ENCODE measurements at places on chromosomes 3 and 15.

DNA sequence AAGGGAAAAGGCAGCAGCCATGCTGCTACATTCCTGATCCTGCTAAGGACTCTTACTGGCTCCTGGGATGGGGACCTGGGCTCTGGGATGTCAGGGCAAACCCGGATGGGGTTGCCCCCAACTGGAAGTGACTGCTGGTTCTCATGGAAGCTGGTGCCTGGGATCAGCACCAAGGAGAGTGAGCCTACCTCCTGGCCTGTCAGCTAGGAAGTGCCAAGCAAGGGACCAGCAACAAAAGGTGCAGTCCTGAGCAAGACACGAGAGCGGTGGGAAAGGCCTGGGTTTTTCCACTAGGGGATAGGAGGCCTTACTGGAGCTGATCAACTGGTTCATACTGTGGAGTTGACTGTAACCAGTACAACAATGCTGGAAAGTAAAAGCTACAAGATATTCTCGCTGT, 47.9 kb upstream of the SYNM start:
- DNase-seq: no peak

GRCh38 chr3:63349583-63350573, 71.8 kb downstream of the SYNPR start:
- DNase-seq: peak; percentile 56

DNA sequence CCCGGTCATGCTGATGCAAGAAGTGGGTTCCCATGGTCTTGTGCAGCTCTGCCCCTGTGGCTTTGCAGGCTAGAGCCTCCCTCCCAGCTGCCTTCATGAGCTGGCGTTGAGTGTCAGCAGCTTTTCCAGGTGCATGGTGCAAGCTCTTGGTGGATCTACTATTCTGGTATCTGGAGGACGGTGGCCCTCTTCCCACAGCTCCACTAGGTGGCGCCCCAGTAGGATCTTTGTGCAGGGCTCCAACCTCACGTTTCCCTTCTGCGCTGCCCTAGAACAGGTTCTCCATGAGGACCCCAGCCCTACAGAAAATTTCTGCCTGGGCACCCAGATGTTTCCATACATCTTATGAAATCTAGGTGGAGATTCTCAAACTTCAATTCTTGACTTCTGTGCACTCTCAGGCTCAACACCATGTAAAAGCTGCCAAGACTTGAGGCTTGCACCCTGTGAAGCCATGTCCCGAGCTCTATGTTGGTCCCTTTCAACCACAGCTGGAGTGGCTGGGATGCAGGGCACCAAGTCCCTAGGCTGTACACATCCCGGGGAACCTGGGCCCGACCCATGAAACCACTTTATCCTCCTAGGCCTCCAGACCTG, 238.4 kb upstream of the MDFIC2 start:
- DNase-seq: peak; percentile 48

DNA sequence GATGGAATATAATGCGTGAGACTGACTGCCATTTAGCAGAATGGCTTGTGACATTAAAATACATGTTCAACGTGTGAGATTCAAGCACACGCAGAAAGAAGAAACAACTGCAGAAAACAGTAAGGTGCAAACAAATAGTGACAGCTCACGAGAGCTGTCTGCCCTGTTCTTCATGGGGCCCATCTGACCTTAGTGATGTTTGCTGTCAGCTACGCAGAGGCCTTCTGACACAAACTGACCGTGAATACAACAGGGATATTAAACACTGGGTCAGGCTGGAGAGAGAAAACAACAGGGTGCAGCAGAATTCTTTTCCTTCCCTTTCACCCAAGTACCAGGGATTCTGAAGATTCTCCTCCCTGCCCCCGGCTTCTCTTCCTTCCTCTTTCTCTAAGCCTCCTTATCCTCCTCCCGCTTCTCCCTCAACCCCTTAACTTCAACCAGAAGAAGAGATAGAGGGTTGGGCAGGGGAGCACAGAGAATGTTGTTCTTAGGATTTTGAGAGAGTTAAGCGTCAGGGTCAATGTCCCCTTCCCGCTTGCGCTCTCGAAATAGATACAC, 2.1 kb downstream of the TNFAIP8L3 start:
- DNase-seq: no peak

DNA sequence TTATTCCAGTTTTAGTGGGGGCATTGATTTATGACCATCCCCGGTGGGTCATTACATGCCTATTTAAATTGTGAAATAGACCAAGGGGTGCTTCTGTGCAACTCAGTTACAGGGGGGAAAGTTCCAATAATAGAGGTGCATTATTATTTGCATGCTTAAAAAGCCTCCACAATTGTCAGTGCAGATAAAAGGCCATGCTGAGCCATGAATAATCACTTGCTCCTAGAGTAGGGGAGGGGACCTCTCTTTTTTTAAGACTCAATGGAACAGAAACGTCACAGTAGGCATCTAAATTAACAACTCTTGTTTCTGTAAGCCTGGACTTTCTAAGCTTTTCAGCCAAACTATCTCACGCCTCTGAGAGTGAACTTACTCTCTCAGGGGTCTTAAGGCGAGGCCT, 66.5 kb upstream of the CMTM7 start:
- DNase-seq: no peak

DNA sequence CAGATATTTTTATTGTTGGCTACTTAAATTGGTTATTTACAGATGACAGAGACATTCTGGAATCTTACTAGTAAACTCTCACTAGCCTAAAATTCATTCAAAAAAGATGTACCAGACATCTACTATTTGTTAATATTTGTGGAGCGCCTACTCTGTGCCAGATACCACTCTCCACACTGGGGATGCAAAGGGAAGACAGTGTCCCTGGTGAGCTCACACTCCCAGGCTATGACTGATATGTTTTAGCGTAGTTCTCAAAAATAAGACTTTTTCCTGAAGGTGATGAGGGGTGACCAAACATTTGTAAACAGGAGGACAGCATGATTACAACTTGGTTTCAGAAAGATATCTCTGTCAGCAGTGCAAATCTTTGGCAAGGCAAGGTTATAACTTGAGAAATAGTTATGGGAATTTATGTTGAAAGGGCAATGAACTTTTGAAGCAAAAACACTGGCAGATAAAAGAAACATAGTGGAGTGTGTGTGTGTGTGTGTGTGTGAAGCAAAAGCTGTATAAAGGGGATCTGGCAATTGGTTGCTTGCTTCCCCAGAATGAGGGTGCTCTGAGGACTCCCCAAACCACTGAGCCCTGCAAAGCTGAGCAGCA, 51.2 kb downstream of the HACD2 start:
- DNase-seq: no peak

- no peak for DNase-seq
These were observed 30.1 kb downstream of the FAIM start for GRCh38 chr3:138638641-138639040.

Measured in hematopoietic multipotent progenitor cell (in vitro differentiated cells).